ENCODE measurements at places on chromosomes 1 and 21.

DNA sequence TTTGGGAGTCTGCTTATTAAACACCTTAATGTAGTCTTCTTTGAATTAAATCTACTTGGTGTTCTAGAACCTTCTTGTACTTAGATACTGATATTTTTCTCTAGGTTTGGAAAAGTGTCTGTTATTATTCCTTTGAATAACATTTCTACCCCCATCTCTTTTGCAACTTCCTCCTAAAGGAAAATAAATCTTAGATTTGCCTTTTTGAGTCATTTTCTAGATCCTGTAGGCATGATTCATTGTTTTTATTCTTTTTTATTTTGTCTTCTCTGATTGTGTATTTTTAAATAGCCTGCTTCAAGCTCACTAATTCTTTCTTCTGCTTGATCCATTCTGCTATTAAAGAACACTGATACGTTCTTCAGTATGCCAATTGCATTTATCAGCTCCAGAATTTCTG is 155.9 kb upstream of the NEGR1 start:
- no peak for DNase-seq

DNA sequence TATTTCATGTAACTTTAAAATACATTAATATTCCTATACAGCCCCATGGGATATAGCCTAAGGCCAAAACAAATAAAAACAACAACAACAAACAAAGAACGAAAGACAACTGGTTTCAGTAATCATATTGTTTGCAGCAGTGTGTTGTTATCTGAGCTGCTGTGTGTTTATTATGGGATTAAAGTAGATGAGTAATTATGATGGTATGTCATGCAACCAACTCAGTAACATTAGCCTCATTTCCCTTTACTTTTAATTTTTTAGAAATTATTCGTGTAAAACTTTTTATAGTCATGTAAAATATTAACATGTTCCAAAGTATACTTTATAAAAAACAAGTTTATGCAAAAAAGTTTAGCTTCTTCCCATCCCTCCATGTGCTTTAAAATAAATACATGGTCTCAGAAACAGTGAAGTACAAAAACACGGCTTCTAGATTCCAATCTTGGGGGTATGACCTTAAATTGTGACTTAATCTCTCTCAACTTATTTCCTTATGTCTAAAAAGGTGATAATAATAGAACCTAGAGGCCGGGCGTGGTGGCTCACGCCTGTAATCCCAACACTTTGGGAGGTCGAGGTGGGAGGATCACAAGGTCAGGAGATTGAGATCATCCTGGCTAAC is 176.1 kb downstream of the SLC45A1 start:
- DNase-seq = no peak

DNA sequence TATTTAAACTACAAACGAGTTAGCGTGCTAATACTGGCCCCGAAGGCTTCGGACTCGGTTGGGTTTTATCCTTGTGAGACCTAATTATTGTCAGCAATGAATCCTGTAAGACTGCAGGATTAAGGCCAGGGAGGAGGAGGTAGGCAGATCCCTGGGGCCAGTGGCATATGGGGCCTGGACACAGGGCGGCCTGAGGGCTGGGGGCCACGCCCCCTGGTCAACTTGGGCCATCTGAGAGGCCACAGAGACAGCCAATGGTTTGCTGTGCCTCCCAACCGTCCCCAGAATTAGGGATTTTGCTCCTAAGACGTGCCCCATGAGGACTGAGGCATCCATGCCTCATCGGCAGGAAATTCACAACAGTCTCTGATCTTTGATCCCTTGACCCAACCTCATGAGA is 31.1 kb upstream of the DISP3 start:
- no peak for DNase-seq

GRCh38 chr1:182083851-182084486 is 22.5 kb upstream of the ZNF648 start:
- DNase-seq = no peak

- DNase-seq = no peak
Measured at GRCh38 chr1:44776730-44777068, 1.4 kb downstream of the RPS8 start.

Data from T-helper 1 cell (primary cell).